ENCODE measurements at places on chromosomes 5 and 9.
A peak's percentile ranks its signal among the peaks of the same experiment; 100 is the strongest.

GRCh38 chr5:10533226-10533625 is 30.6 kb upstream of the ANKRD33B start:
- DNase-seq, result no peak

GRCh38 chr9:130962418-130963316 is 23.6 kb upstream of the FIBCD1 start:
- DNase-seq, result peak; percentile 18

DNA sequence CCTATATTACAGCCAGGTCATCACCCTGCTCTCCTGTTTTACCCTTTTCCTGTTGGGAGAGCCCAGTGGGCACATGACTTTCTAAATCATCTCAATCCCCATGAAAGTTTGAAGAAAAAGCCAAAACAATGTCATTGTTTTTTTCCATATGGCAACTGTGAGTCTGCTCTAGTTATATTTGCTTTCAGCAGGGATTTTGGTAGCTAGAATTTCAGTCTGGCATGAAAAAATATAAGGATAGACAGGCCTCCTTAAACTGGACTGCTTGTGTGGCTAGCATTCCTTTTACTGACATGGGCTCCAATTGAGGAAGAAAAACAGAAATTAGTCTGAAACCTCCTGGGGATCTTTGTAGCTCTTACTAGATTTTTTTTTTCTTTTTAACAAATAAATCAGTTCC is 25.6 kb downstream of the MOCS2 start:
- no peak for DNase-seq

GRCh38 chr9:14221119-14221518 is 92.8 kb downstream of the NFIB start:
- DNase-seq, result no peak

DNA sequence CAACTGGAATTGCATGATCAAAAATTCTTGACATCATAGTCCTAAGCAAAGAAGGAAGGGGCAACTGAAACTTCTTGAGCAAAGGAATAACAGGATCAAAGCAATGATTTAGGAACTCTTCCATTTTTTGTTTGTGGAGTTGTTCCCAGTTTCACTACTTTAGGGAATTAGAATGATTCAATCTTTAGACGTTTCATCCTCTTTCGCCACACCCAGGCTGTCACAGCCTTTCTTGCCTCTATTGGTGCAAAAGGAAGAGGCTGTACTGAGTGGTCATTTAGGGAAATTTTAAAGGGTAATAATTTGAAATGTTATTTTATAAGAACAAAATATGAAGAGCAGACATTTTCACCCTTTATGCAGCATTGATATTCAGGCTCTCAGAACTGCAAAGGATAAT is 1026.0 kb upstream of the ARRDC3 start:
- DNase-seq, result no peak

GRCh38 chr9:7313389-7313788 is 486.2 kb downstream of the DMAC1 start:
- DNase-seq, result no peak

DNA sequence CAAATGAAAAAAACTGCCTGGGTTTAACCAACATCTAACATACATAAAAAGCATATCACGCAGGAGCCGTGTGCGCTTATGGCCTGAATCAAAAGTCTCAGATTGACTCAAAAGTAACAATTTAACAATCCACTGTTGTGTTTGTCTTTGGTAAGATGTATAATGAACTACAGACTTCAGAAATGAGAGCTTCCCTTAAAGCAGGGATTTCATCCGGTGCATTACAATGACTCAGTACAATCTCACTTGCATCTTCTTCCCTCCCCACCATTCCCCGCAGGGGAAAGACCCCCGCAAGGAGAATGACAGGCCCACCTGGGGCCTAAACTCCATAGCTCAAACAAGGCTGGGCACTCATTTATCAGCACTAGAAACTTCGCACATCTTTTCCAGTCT is 1.4 kb downstream of the ZFR start:
- DNase-seq, result no peak

GRCh38 chr9:5848372-5848882 is 15.5 kb upstream of the ERMP1 start:
- DNase-seq, result no peak

- DNase-seq, result no peak
Observed at GRCh38 chr9:110876929-110877328, 161.3 kb downstream of the LPAR1 start.

- DNase-seq, result no peak
Observed at GRCh38 chr5:121031491-121031890, 567.4 kb downstream of the PRR16 start.

DNA sequence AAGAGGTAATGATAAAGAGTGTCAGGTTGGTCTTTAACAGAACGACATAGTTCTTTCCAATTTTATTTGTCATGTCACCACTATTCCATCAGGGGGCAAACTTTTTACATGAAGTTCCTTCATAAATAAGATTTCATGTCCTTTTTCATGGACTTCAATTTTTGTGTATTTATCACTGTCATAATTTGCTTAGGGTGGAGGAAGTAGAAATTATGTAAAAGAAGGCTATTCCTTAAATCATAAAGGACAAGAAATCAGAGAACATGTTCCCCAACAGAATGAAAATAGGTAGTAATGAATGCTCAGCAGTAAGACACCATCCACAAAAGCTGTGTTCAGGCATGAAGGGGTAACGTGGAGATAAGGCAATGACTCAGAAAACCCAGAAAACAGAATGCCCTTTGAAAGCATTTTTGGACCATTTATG is 72.7 kb downstream of the ZFAND5 start:
- DNase-seq, result no peak

DNA sequence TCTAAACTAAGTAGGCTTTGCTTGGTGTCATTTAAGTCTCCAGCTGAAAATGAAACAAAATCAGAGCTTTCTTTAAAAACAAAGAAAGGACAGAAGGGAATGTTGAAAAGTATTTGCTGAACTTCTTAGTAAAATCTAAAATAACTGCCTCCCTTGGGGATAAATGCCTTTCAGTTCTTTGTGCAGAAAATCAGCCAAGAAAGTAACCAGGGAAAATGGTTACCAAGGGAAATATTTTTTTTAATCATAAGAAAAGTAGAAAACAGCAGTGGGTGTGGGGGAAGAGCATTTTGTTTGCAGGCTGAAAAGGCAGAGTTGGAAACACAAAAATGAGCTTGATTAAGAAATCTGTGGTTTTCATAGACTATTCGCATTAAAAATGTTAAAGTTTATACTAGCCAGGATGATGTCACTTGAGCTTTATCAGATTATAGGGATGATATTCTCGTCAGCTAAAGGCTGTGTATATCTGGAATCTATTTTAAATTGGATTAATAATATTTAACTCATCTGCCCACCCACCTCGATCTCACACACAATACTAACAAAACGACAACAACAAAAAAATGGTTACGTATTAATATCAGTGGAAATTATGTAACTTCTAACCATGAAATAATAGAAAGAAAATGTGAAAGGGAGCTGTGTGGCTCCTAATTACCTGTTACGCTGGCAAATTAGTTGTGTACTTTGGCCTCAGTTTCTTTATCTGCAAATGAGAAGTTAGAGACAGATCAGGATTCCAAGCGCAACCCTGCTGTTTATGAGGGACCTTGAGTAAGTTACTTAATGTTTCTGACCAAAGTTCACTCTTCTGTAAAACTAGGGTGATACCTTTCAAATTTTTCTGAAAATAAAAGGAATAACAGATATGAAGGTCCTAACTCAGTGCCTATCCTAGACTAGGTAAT is at the start of gene ECM2:
ECM2 (minus strand) TSS at position 51 of the 911 bp plus-strand sequence. CDS start 13,124 bp downstream, outside the sequence.
- DNase-seq, result no peak

- DNase-seq, result no peak
Observed at GRCh38 chr5:104375345-104375744, 812.8 kb upstream of the NUDT12 start.

DNA sequence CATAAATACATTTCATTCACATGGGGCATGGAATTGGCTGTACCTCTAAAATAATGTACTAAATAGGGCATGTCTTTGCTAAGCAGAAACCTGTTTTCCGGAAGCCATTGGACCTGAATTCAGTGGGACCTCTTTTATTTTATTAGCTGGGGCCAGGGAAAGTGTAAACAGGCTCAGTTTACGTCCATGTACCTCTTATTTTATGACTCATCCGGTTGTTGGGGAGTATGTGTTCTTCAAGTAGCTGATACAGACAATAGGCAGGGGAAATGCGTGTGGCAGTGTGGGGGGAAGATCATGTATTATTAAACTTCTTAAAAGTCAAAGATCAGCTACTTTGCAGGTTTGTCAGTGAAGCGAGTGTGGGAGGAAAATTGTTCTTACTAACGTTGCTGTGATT is 1.4 kb upstream of the GDNF start:
- DNase-seq, result no peak

DNA sequence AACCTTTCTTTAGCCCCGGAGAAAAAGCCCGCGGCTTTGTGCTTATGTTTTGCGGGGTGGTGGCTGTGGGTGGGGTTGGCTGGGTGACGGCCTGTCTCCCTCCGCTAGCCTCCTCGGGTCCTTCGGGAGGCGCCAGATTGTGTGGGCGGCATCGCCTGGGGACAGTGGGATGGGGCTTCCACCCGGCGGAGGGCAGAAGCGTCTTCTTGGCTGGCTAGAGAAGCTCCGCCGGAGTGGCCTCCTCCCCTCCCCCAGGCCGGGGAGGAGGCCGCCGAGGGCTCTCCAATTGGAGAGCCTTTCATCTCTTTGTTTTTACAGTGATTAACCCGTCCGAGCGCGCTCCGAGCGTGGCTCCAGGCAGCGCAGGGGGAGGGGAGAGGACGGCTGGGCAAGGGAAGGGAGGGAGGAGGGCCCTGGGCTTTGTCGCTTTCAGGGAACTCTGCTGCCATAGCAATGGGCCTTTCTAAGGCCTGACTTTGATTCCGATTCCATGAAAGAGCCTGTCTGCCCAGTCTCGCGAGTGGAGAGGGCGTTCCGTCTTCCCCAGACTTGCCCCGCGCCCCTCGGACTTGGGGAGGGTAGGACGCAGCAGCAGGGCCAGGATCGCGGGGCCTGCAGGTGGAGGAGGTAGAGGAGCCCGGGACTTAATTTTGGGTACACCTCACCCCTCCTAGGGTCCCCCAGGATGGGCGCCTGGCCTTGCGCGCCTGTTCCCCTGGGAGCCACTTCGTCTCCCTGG is 36.7 kb upstream of the TIFAB start:
- DNase-seq, result no peak

GRCh38 chr5:171840711-171841522 is 55.3 kb downstream of the SMIM23 start:
- DNase-seq, result no peak

- no peak for DNase-seq
Observed at GRCh38 chr5:167296066-167296465, 995.4 kb upstream of the WWC1 start.

DNA sequence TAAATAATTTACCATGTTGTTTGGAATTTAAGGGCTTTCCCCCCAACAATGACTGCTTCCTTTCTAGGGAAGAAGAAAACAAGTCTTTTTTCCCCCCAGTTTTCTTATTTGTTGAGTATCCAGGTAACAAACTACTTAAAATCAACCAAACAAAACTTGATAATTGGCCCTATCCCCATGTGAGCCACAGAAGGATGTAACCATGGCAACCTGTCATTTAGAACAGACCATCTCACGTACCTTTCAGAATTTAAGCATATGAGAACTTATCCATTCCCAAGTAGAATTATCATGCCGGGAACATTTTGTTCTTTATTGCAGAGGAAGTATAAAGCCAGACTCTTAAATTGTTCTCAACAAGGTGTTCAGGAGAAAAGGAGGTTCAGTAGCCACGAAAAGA is 392.3 kb downstream of the CETN3 start:
- DNase-seq, result no peak

DNA sequence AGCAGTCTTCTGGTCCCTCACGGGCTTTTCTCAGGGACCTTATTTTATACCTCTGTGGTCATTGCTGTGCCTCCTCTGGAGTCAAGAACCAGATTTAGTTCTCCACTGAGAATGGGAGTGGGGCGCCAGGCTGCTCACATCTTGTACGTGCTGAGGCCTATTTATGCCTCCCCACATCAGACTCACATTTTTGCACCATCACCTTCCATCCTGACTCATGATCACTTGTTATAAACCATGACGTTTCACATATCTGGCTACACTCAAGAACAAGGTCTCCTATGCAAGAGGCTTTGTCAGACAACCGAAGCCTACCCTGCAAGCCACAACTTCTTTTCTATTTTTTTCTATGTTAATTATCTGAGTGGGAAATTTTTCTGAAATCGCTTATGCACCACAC is 10.7 kb downstream of the PRUNE2 start:
- DNase-seq, result no peak

DNA sequence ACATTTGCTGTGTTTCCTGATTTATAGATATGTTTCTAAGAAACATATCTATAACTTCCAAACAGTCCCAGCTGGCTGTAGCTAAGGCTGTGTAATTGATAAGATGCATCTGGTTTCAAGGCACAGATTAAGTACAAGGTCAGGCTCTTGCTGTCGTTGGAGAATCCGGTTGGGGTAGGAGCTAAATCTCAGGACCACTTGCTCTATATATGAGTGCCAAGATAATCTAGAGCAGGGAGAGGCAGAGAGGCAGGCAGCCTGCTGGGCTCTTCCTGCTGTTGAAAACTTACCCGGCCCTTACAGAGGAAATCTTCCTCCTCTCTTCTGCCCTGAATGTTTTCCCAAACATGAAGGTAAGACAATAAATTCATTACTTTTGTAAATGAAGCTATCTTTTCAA is at the start of gene C7:
C7 (plus strand) TSS at position 234 of the 400 bp plus-strand sequence; CDS start at position 348, 114 bp downstream.
- no peak for DNase-seq

- no peak for DNase-seq
Observed at GRCh38 chr5:139148306-139148705, 49.9 kb downstream of the SIL1 start.

- no peak for DNase-seq
Observed at GRCh38 chr9:122860319-122861142, 32.1 kb upstream of the PDCL start.

DNA sequence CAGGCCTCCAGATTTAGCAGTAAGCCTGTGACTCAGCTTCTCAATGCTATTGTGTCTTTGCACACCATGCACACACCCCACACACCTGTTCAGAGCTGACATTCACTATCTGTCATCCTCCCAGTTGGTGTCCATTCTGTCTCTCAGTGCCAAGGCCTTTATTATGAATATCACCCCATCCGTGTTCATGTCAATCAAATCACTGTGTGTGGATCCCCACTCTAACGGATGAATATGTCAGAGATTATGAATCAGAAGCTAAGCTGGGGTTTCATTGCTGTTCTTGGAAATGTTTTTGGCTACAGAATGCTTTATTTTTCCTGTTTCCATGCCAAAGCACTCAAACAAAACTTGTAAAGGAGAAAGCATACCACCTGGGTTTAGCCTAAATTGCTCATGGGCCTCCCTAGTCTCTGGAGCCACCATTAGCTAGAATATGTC is 9.4 kb upstream of the MAMDC2 start:
- no peak for DNase-seq

DNA sequence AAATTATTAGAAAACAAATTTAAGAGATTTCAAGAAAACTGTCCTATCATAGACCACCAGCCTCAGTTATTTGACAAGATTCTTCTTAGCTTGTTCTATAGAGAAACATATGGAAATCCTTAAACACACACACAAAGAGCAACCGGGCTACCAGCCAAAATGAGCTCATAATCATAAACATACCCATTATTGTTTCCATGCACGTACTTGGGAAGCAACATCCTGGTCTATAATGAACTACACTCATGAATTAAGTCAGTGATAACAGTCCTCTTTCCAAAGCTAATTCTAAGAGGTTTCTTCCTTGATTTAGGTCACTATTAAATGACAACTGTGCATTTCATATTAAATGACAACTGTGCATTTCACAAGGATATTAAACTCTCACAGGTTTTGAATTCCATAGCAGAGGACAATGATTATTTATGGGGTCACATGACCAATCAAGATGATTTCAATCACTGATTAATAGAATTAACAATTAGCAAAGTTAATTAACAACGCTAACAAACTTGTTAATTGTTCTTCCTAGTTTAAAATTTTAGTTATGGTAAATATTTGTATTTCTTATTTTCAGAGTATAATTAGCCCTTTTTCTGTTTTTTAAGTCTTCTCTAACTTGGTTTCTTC is 77.0 kb downstream of the OXCT1 start:
- DNase-seq, result no peak
